Activated gamma-delta T cell (primary cell): ENCODE measurements at places on chromosomes 2 and 18.

DNA sequence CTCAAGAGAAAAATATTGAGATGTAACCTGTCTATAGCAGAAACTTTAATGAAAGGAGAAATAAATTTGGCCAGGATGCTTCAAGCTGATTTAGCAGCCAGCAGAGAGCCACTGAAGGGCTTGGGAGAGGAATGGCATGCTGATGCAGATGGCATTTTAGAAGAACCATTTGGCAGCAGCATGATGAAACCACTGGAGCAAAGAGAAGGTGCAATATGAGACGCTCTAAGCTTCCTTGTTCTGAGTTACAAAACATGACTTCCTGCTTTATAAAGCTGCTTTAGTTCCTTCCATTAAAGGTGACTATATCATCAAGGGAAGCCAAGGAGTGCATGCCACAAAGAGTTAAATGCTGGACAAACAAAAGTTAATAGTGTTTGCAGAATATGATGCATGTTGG lies 189.7 kb downstream of the PID1 start:
- DNase-seq, result no peak

DNA sequence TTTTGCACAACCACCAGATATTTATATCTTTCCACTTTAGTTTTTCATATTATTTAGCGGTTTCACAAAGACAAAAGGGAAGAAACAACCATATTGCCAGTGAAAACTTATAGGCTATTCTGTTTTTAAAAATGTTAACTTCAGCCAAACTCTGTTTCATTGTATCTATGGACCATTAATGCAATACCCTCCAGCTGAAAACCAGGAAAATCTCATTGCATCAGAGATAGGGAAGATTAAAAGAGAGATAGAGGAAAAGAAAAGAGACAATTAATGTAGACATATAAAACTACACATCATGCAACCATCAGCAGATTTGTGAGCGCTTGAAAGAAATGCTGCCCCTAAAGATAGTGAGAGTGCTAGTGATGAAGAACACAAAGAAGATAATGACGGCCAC lies 970.2 kb downstream of the ERBB4 start:
- DNase-seq, result no peak

GRCh38 chr2:190503088-190503487 lies 31.4 kb downstream of the NEMP2 start:
- DNase-seq, result no peak

GRCh38 chr2:239108459-239108858 lies 260.6 kb downstream of the TWIST2 start:
- DNase-seq, result no peak

GRCh38 chr2:233795735-233796171 lies 17.6 kb downstream of the MROH2A start:
- no peak for DNase-seq

- DNase-seq, result no peak
Measured at GRCh38 chr2:235500761-235501672, 7.2 kb downstream of the AGAP1 start.

GRCh38 chr2:53233759-53234547 lies 533.7 kb upstream of the CHAC2 start:
- DNase-seq, result no peak
